ENCODE measurements at places on chromosomes 12 and 14. TPM values are rescaled to one million over a fixed set of nuclear protein-coding genes. Genes with fewer than 3 reads are reported as not detected.
A peak's percentile ranks its signal among the peaks of the same experiment; 100 is the strongest.

DNA sequence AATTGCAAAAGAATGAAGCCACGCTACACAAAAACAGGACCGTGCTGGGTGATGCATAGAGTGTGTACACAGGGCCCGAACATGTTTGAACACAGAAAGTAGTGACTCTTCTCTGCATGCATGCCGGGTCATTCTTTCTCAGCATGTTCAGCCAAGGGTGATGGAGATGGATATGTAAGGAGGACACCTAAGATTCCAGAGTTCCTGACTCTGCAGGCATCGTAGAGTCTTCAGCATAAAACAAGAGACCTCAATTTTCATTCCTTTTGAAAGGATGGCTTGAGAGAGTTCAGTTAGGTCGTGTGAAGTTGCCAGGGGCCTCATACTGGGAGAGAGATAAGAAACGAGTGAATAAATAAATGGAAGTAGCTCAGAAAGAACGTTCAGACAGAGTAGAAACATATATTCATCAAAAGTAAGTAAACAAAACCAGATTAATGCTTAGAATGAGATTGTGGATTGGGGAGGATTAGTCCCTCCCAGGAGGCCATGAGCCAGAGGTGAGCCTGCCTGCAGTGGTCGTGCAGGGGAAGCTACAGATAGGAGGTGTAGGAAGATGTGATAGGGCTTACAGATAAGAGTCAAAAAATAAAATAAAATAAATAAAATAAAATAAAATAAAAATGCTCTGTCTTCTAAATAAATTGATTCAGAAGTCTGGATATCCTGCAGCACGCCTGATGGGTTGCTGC, 27.6 kb upstream of the SEL1L start:
- no peak overlapping the region for H3K4me3 ChIP-seq
- no peak overlapping the region for H3K27ac ChIP-seq
- no peak for DNase-seq
- H3K4me1 ChIP-seq, result no peaks in the 10 kb centered on the region
- no peaks in the 10 kb centered on the region for H3K36me3 ChIP-seq

- peaks cover 12% of the 10 kb centered on the region for H3K36me3 ChIP-seq
- H3K4me3 ChIP-seq, result no peak overlapping the region
- no peaks in the 10 kb centered on the region for H3K27me3 ChIP-seq
- no peak for DNase-seq
- no peak overlapping the region for H3K27ac ChIP-seq
Observed at GRCh38 chr14:39060818-39061437, 42.1 kb downstream of the SEC23A start.

DNA sequence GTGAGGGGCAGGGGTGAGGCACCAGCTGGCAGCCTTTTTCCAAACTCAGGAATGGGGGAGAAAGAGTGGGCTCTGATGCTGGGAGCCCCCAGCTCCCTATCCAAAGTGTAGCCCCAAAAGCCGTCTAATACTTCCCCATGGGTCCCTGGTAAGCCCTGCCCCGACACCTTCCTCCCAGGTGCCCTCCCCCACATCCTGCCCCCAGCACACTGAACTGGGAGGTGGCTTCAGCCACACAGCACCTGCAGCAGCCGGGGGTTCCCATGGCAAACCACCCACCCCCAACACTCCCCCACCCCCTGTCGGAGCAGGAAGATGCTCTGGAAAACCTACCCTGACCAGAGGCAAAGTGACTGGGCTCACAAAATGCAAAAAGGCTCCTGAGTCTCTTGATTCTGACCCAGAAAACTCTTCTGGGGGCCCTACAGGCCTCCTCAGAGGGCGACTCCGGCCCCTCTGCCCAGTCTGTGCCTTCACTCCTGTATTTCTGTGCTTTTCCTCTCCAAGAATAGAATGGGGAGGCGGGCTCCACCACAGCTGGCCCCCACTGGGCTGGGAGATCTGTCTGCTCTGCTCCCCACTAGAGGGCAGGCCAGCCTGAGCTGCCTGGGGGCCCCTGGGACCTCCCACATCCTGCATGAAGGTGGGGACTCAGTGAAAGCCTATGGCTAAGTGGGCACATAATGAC, 81.6 kb downstream of the ITPK1 start:
- H3K27ac ChIP-seq, result no peak overlapping the region
- H3K4me1 ChIP-seq, result peaks cover 26% of the 10 kb centered on the region
- no peaks in the 10 kb centered on the region for H3K36me3 ChIP-seq
- H3K4me3 ChIP-seq, result no peak overlapping the region
- DNase-seq, result no peak

Gene SNRPF
- total RNA-seq, result 35.4 TPM

DNA sequence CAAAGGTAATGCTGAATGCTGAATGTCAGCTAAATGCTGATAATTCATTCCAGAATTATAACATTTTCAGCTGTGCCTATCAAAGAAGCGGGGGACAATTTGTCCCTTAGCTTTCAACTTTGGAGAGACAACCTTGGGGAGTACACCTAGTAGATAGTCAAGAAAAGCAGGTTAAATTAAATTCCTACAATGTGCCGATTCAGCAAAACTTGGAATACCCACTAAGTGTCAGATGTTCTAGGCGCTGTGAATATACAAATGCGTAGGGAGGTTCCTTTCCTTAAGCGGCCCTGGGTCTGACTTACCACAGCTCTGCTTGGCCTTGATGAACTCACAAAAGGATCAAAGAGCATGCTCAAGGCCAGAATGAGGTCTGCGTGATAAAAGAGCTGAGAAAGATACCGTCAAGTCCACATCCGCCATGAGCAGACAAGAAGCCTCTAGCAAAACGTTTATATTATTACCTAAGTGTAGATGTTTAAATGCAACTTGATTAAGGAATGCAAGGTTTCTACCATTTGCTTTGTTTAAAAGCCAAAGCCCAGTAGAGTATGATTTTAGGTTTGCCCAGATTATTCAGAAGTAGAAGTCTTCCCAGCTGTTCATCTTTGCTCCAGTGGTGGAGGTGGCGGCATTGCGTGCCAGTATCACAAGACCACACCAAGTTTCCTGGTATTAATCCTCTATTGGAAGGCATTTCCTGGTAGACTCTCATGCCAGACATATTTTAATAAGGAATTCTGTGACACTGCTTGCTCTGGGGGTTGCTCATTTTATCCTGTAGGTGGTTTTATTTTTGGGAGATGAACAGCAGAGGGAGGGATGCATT, 368.6 kb downstream of the DPF3 start:
- H3K36me3 ChIP-seq, result no peaks in the 10 kb centered on the region
- H3K4me3 ChIP-seq, result no peak overlapping the region
- H3K27ac ChIP-seq, result no peak overlapping the region
- no peaks in the 10 kb centered on the region for H3K27me3 ChIP-seq

GRCh38 chr14:60294411-60295069, 45.5 kb downstream of the PPM1A start:
- H3K4me3 ChIP-seq, result no peak overlapping the region
- no peak for DNase-seq

DNA sequence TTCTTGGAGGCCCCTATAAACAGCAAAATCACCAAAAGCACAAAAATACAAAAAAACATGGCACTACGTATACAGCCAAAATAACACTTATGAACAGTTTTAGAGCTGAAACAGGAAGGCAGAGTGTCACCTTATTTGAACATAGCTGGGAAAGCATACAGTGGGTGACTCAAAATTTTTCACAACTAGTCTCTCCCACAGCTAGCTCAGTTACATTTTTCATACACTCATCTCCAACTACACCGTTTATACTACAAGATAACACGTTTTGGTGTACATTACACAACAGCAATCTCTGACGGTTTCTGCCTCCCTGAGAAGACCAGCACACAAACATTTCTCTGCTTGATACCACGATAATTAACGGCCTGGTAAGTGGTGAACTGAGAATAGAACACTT, 2.9 kb downstream of the RAD52 start:
- no peak overlapping the region for H3K4me3 ChIP-seq
- no peaks in the 10 kb centered on the region for H3K4me1 ChIP-seq
- H3K27me3 ChIP-seq, result no peaks in the 10 kb centered on the region
- H3K27ac ChIP-seq, result no peak overlapping the region
- no peak for DNase-seq

GRCh38 chr12:131281016-131281415, 327.3 kb downstream of the ADGRD1 start:
- no peaks in the 10 kb centered on the region for H3K36me3 ChIP-seq
- H3K4me3 ChIP-seq, result no peak overlapping the region
- DNase-seq, result no peak
- no peaks in the 10 kb centered on the region for H3K27me3 ChIP-seq

DNA sequence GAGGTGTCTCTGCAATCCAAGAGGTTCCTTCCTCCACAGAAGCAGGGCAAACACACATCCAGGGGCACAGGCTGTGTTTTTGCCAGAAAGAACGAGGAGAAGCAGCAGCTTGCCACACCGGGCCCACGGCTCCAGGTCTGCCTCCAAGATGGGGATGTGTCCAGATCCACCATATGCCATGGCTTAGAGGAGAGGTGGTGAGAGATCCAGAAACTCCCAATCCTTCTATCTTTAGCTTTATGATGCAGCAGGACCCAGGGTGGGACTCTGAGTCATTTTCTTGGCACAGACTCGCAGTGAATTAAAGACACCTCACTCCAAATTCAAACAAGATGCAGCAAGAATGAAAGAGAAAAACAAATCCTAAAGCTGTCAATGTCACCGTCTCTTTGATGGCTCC, 481.4 kb upstream of the TMEM132C start:
- no peaks in the 10 kb centered on the region for H3K36me3 ChIP-seq
- no peak for DNase-seq
- no peaks in the 10 kb centered on the region for H3K4me1 ChIP-seq
- no peak overlapping the region for H3K27ac ChIP-seq
- H3K27me3 ChIP-seq, result no peaks in the 10 kb centered on the region

- H3K4me1 ChIP-seq, result no peaks in the 10 kb centered on the region
- no peak overlapping the region for H3K4me3 ChIP-seq
- no peaks in the 10 kb centered on the region for H3K36me3 ChIP-seq
- no peak for DNase-seq
- H3K27me3 ChIP-seq, result no peaks in the 10 kb centered on the region
Observed at GRCh38 chr12:53644133-53644532, 18.0 kb upstream of the ATF7 start.

- H3K27ac ChIP-seq, result peak overlapping the region; percentile 29
- no peaks in the 10 kb centered on the region for H3K36me3 ChIP-seq
- no peak overlapping the region for H3K4me3 ChIP-seq
- no peaks in the 10 kb centered on the region for H3K4me1 ChIP-seq
- H3K27me3 ChIP-seq, result no peaks in the 10 kb centered on the region
Observed at GRCh38 chr14:56224691-56225681, 106.8 kb downstream of the PELI2 start.

Data from colonic mucosa (tissue), 4 donors.